Activated CD4-positive, alpha-beta T cell treated with anti-CD3 and anti-CD28 coated beads, Interleukin-2, amount 50 U/mL, for 24 hours (primary cell): ENCODE measurements at places on chromosomes 4 and X.

- DNase-seq, result no peak
Measured at GRCh38 chr4:86367577-86367976, 7.7 kb upstream of the MAPK10 start.

GRCh38 chr4:114226968-114227760, 247.7 kb upstream of the ARSJ start:
- DNase-seq, result no peak

- DNase-seq, result no peak
Measured at GRCh38 chr4:55359397-55359916, 13.4 kb downstream of the SRD5A3 start.

DNA sequence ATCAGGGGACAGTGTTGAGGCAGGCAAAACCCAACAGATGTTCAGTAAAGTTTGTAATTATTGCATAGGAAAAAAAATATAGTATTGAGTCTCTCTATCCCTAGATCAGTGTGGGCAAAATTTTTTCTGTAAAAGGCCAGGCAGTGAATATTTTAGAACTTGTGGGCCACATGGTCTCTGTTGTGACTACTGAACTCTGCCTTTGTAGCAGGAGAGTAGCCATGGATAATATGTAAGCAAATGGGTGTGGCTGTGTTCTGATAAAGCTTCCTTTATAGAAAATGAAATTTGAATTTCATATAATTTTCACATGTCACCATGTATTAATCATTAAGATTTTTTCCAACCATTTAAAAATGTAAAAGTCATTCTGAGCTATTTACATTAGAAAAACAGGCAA, 193.1 kb downstream of the MID1 start:
- no peak for DNase-seq

DNA sequence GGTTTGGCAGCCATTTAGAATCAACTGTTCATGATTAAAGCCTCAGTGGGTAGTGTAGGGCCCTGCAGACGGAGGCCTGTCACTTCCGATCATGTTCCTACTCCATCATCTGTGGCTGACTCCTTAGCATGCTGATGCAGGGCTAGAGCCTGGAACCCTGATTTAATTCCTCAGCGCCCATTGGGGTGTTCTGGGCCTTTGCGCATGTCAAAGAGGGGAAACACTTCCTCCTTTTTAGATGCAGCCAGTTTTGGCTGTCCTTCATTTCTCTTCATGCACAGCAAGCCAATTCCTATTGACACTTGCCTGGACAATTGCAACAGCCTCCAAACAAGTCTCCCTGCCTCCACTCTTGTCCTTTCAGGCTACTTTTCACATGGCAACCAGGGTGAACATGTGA, 51.9 kb upstream of the MAGEA4 start:
- DNase-seq, result no peak
